Muscle of back (tissue), 13 donors: ENCODE measurements at places on chromosomes 1 and 21.

DNA sequence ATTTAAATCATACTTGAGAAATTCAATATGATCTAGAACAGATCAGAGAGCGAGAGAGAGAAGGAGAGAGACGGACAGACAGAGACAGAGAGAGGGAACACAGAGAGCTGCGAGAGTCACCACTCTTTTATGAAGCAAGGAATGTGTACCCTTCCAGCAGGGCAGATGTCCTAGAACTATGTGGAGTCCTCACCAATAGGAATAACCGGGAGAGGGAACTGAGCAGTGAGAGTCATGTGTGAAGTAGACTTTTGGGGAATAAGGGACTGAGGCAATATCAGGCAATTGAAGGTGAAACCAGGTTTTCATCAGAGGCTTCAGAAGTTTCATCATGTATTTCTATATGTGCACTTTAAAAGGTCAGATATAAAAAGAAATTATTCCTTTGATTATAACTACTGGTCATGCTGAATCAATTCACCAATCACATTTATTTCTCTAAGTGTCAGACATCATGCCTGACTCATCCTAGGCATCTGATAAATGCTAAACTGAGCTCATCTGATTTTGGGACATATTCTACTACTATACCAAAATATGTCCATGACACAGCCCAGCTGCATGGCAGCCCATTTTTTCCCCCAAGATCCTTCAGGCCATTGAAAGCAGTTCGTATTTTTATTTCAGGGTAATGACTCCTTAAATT is 22.4 kb downstream of the VTCN1 start:
- no peak for DNase-seq

DNA sequence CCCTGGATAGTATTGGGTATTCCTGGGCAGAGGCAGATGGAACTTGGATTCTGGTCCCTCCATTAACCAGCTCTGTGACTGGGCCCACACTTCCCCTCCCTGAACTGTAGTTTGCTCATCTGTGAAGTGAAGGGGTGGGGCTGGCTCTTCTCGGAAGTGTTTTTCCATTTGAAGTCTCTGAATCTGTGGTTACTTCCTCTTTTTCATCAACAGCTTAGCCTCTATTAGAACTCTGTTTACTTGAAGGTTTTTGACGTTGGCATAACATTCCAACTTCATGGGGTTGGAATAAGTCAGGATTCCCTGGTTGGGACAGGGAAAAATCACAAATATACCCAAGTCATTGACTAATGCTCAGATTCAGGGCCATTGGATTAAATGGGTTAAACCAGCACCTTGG is 3.6 kb downstream of the KIAA0040 start:
- no peak for DNase-seq

GRCh38 chr1:192852001-192852947 is 43.4 kb downstream of the RGS2 start:
- no peak for DNase-seq

- DNase-seq: no peak
These were observed 9.9 kb upstream of the SPRR4 start for GRCh38 chr1:152960452-152961044.

- DNase-seq: no peak
These were observed 202.0 kb downstream of the MATN1 start for GRCh38 chr1:30521261-30521865.

DNA sequence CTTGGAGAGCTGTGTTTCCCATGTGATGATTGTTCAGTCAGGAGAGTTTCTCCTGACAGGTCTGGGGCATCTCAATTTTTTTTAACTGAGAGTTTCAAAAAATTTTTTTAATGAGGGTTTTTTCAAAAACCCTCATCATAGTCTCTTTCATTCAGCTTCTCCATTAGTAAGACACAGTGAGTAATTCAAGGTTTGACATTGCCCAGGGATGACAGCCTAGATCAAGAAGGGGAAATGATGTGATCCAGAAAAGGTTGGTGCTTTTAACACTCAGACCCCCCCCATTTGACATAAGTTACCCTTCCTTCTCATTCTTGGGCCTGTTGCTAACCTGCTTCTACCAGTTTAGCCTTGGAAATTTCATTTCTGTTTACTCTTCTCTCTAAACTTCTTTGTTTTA is 189.4 kb upstream of the HOOK1 start:
- no peak for DNase-seq

DNA sequence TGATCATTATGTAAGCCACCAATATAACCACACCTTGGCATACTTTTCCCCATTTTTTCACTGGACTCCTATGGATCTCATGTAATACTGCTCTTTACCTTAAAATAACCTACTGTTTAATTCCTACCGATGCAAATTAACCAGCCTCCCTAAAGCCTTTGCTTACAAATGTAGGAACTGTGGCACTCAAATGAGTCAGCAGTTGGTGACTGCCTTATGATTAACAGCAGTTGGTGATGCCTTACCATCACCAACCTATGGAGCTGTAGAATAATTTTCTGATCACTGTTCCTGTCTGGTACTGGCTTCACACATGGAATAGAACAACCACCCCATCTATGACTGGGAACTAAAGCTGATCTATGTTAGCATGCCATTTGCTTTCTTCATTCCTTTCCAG is 7.8 kb upstream of the NUDT17 start:
- no peak for DNase-seq

- peak; percentile 21 for DNase-seq
These were observed 86.6 kb upstream of the DPH5 start for GRCh38 chr1:101112051-101112780.

DNA sequence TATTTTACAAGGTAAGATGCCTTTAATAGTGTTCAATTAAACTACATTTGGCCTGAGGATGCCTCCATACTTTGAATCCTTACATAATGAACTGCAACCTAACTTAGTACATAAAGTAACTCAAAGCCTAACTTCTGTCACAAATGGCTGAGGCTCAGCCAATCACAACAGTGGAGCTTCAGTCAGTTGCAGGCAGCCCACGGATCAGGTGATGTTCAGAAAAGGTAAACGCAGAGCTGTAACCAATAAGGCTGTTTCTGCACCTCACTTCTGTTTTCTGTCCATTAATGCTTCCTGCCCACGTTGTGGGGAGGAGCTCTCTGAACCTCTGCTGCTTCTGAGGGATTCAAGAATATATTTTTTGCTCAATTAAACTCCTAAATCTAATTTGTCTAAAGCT is 94.8 kb upstream of the KIAA0040 start:
- DNase-seq: no peak

DNA sequence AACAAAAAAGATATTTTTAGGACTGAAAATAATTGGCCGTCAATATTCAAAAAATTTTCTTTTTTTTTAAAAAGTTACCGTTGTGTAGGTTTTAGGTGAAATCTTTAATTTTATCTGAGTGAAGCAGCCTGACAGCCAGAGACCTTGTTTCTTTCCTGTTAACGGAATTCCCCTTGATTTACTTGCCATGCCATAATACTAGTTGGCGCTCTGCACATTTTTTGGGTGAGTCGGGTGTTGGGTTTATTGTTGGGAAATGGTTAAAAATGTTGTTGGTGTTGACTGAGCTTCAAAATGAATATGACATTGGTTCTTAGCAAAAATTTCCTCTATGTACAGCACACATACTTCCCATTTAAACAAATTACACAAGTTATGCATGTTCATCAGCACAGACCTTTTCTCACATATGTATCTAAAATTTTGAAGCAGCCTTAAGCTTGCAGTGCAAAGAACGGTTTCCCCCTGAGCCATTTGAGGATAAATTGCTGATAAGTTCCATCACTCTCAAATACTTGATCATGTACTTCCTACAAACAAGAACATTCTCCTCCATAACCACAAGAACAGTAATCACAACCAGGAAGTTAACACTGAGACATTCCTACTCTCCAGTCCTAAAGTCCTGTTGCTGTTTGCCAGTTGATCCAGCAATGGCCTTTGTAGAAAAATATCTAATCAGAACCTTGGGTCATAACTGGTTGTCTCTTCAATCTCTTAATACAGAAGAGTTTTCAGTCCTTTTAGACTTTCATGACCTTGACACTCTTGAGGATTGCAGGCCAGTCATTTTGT is 34.2 kb downstream of the CAMTA1 start:
- no peak for DNase-seq

- DNase-seq: no peak
These were observed 57.8 kb upstream of the COL18A1 start for GRCh38 chr21:45347048-45347711.

DNA sequence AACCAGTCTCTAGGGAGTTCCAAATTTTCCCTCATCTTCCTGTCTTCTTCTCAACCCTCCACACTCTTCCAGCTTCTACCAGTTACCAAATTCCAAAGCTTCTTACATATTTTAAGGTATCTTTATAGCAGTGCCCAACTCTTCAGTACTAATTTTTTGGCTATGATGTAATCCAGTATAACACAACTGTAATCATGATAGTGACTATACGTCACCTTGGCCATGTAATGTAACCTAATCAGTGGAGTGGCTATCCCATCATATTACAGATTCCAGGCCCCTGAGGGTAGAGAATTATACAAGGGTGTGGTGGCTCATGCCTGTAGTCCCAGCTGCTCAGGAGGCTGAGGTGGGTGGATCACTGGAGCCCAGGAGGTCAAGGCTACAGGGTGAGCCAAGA is 143.2 kb downstream of the CLEC20A start:
- no peak for DNase-seq

DNA sequence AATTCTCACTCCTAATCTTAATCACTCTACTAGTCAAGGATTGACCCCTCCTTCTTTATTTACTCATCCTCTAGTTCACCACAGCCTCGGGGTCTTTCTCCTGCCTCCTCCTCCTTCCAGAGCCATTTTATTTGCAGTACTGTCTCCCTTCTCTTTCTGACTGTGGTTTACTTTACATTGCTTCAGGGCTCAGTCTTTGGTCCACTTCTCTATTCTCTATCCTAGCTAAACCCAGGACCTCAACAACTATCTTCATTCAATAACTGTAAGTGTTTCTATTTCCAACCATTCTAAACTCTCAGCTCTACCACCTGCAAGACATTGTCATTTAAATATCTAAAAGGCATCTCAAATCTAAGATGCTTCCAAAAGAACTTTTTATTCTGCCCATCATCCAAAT is 493.8 kb downstream of the TTLL7 start:
- DNase-seq: no peak

- peak; percentile 45 for DNase-seq
These were observed 37.3 kb upstream of the SYT14 start for GRCh38 chr1:209900734-209901133.

DNA sequence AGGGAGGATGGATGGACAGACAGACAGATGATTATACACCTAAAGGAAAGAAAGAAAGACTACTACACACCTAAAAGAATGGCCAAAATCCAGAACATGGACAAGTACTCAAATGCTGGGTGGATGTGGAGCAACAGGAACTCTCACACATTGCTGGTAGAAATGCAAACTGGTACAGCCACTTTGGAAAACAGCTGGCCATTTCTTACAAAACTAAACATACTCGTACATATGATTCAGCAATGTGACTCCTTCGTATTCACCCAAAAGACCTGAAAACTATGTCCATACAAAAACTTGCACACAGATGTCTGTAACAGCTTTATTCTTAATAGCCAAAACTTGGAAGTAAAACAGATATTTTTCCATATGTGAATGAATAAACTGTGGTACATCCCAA is 51.3 kb downstream of the PRPF38A start:
- DNase-seq: no peak

DNA sequence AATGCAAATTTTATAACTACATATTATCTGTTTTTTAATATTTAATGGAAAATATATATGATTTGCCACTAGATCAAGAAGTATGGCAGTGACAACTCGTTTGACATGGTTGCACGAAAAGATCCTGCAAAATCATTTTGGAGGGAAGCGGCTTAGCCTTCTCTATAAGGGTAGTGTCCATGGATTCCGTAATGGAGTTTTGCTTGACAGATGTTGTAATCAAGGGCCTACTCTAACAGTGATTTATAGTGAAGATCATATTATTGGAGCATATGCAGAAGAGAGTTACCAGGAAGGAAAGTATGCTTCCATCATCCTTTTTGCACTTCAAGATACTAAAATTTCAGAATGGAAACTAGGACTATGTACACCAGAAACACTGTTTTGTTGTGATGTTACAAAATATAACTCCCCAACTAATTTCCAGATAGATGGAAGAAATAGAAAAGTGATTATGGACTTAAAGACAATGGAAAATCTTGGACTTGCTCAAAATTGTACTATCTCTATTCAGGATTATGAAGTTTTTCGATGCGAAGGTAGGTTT is 556 bp downstream of the IFI44 start:
- peak; percentile 15 for DNase-seq

DNA sequence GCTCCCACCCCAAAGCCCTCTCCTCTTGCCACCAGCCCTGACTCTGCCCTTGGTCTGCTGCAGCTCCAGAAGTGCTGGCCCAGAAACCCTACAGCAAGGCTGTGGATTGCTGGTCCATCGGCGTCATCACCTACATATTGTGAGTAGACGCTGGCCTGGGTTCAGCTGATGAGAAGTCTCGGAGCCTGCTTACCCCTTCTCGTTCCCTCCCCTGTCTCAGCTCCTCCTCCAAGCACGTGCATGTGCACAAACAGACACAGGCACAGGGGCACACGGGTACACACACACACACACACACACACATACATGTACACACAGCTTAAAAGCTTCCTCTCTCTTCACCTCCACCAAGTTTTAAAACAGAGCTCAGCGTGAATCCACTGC is 24.3 kb downstream of the CAMK1G start:
- DNase-seq: no peak

DNA sequence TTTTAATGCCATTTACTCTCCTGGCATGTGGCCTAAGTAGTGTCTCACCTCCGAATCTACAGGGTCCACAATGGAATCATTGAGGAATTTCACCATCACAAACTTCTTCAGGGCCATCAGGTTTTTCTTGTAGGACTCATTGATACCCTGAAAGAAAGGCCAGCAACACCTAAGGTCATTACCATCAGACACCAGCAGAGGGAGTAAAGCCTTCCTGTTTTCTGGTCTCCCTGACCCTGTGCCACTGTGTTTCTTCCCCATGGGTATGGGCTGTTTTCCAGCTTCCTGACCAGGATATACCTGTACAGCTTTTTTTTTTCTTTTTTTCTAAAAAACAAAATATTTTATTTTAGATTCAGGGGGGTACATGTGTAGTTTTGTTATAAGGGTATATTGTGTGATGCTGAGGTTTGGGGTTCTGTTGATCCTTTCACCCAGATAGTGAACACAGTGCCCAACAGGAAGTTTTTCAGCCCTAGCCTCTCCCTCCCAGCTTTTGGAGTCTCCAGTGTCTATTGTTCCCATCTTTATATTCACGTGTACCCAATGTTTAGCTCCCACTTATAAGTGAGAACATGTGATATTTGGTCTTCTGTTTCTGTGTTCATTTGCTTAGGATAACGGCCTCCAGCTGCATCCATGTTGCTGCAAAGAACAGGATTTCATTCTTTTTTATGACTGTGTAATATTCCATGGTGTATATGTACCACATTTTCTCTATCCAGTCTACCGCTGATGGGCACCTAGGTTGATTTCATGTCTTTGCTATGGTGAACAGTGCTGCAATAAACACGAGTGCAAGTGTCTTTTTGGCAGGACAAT is 18.3 kb downstream of the PPT1 start:
- DNase-seq: peak; percentile 40

DNA sequence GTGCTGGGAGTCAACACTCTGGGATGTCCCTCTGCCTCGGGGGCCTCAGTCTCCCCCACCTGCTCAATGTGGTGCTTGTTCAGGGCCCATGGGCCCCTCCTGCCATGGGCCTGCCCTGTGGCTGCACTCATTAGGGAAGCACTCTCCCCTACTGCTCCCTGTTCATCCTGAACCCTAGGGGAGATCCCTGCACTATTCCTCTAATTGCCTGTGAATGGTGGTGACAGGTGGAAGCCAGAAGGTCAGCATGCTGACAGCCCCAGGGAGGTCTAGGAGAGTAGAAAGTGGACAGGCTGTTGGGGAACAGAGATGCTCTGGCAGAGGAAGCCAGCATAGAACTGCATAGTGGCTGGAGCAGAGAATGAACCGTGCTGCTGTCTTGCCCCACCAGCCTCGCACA is 217.6 kb downstream of the TRABD2B start:
- no peak for DNase-seq

GRCh38 chr1:109650609-109651008 is 5.3 kb upstream of the GSTM4 start:
- DNase-seq: peak; percentile 17
